ENCODE measurements at places on chromosomes 12 and 14. TPM values are rescaled to one million over a fixed set of nuclear protein-coding genes. Genes with fewer than 3 reads are reported as not detected.

GPRC5D gene
- 2.1 TPM for total RNA-seq

CLEC4A gene
- 5.2 TPM for total RNA-seq

RABGGTA gene
- total RNA-seq = 125 TPM

GPR33 gene
- total RNA-seq = not detected

FAIM2 gene
- not detected for total RNA-seq

- H3K4me3 ChIP-seq = no peak overlapping the region
- H3K27ac ChIP-seq = no peak overlapping the region
- H3K4me1 ChIP-seq = peaks cover 23% of the 10 kb centered on the region
Measured at GRCh38 chr12:52215587-52216031, 17.4 kb upstream of the KRT7 start.

- H3K4me3 ChIP-seq = no peak overlapping the region
- no peak for DNase-seq
Measured at GRCh38 chr12:91250273-91250665, 67.7 kb upstream of the DCN start.

GRCh38 chr12:117234441-117234840, 44.2 kb upstream of the FBXO21 start:
- no peak overlapping the region for H3K27ac ChIP-seq
- no peaks in the 10 kb centered on the region for H3K4me1 ChIP-seq
- DNase-seq = no peak

GRCh38 chr12:121793838-121794533, 498 bp upstream of the RHOF start:
- DNase-seq = peak; percentile 96
- peak overlapping the region; percentile 81 for H3K27ac ChIP-seq
- H3K4me1 ChIP-seq = peaks cover 99% of the 10 kb centered on the region
- no peaks in the 10 kb centered on the region for H3K36me3 ChIP-seq

- H3K36me3 ChIP-seq = no peaks in the 10 kb centered on the region
- no peak overlapping the region for H3K27ac ChIP-seq
- no peaks in the 10 kb centered on the region for H3K27me3 ChIP-seq
- no peak for DNase-seq
Measured at GRCh38 chr14:79585845-79586244, 625.5 kb downstream of the DIO2 start.

- no peak overlapping the region for H3K4me3 ChIP-seq
- no peaks in the 10 kb centered on the region for H3K27me3 ChIP-seq
- H3K4me1 ChIP-seq = peaks cover 10% of the 10 kb centered on the region
- H3K36me3 ChIP-seq = no peaks in the 10 kb centered on the region
- DNase-seq = no peak
Measured at GRCh38 chr12:7042842-7043241, 17.7 kb upstream of the C1S start.

Data from upper lobe of left lung (tissue), 6 donors.